ENCODE measurements at places on chromosomes 3 and 15.

DNA sequence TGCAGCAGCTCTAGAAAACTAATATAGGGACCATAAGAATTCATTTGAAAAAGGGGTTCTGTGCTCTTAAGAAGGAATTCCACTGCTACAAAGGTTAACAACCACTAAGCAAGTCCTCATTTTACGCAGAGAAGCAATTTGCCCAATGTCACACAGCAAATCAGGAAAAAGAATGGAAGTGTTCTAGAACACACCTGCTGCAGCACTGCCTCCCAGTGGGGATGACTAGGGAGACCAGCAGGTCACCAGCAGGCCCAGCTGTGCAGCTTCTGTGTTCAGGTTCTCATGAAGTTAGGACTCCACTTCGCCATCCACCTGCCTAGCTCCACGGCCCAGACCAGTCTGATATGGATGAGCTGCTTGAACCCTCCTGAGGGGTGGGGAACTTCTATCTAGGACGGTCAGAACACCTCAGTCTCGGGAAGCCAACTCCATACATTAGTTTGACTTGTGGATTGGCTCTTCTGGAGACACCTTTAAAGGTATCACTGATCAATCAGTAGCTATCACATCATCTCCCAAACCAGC lies 18.6 kb downstream of the POMGNT2 start:
- no peak for DNase-seq

GRCh38 chr3:20574746-20575145 lies 388.7 kb upstream of the SGO1 start:
- no peak for DNase-seq

DNA sequence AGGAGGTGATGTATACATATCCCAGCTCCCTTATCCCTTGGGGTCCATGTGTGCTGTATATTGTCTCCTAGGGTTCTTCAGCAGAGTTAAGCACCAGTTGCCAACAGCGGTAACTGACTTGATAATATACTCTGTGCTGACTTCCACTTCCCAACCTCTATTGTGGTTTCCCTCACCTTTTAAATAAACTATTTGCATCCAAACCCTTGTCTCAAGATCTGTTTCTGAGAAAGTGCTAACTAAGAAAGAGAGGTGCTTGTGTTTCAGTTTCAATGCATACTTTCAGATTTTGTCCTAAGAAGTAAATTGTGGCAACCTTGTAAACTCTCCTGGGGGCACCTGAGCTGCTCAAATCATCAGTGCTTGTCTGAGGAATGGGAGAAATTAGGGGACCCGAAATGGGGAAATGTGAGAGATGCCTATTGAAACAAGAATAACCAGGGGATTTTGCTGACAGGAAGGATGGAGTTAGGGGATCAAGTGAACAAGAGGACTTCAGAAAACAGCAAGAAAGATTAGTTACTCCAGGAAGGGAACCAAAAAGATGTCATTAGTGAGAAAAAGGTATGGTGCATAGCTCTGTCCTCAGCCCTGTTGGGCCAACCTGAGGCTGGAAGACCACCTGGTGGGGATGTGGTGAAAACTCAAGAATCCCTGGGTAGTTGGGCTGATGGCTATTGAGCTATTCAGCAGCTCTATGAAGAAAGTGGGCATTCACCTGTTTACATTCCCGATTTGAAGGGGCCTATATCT lies 50.9 kb upstream of the MRPL3 start:
- no peak for DNase-seq

GRCh38 chr3:31439890-31440750 lies 92.6 kb upstream of the STT3B start:
- DNase-seq, result no peak

GRCh38 chr3:45915518-45916231 lies 27.6 kb upstream of the CXCR6 start:
- DNase-seq, result peak; percentile 55

DNA sequence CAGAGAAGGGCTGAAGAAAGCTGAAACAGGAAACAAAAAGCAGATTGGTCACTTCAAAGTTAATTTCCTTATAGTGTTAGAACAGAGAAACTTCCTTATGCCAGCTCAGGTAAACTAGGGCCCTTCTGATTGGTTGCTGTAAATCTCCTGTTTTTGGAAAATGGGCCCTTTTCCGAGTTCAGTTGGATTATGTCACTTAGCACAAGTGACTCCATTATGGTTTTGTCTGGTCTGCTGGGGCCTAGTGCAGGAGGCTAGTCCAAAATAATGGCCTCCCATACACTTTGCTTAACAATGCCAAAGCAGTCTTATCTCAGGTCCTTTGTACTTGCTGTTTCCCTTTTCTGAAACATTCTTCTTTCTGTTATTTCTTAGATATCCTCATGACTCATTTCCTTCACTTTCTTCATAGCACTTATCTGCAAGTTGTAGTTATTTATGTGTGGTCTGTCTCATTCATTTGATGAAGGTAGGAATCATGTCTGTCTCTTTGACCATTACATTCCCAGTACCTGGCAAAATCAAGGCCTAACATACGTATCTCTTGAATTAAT lies 7.7 kb upstream of the DCP1A start:
- DNase-seq, result no peak

- no peak for DNase-seq
Observed at GRCh38 chr3:61812517-61812916, 251.1 kb downstream of the PTPRG start.

DNA sequence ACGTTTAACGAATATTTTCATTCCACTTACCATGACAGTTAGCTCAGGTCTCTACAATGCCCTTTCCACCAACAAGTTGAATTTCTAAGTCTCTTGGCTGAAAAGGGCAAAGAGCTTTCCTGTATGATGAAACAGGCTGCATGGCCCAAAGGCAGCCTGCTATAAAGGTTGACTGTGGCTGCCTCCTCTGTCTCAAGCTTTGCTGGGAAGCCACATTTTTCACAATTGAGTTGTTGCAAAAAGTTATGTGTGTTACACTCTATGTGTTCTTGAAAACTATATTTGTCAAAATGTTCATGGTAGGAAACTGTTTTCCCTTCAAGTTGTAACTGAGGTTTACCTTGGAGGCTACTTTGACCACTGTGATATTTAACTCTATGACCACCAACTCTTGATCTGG lies 49.5 kb downstream of the DZIP1L start:
- DNase-seq, result no peak

- DNase-seq, result no peak
Observed at GRCh38 chr3:187040516-187041361, 98.6 kb downstream of the RPL39L start.

- no peak for DNase-seq
Observed at GRCh38 chr15:51759557-51760070, 8.2 kb downstream of the TMOD2 start.

DNA sequence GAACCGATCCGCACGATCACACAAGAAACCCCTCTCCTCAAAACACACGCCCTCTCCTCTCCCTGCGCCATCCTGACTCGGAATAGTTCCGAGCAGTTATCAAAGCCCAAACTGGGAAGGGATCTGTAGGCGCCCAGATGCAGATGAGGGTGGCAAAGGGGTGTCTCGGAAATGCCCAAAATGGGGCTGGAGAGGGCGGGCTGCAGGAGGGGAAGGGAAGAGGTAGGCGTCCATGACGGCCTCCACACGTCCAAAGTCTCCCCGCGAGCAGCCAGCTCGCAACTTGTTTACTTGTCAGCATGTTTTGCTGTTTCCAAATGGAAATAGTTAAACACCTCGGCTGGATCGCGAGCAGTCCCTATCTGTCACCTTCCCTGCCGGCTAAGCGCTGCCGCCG lies 1.5 kb downstream of the NTRK3 start:
- no peak for DNase-seq
